ENCODE measurements at places on chromosomes 11 and 22. TPM values are rescaled to one million over a fixed set of nuclear protein-coding genes. Genes with fewer than 3 reads are reported as not detected.

GRCh38 chr22:40975366-40975765 lies 24.2 kb downstream of the RBX1 start:
- no peak overlapping the region for H3K27ac ChIP-seq
- H3K36me3 ChIP-seq: 0 out of 2 replicates have a peak, but pooled peaks cover 5% of the 10 kb centered on the region
- H3K4me3 ChIP-seq: no peak overlapping the region
- H3K4me1 ChIP-seq: no peaks in the 10 kb centered on the region
- no peaks in the 10 kb centered on the region for H3K27me3 ChIP-seq

DNA sequence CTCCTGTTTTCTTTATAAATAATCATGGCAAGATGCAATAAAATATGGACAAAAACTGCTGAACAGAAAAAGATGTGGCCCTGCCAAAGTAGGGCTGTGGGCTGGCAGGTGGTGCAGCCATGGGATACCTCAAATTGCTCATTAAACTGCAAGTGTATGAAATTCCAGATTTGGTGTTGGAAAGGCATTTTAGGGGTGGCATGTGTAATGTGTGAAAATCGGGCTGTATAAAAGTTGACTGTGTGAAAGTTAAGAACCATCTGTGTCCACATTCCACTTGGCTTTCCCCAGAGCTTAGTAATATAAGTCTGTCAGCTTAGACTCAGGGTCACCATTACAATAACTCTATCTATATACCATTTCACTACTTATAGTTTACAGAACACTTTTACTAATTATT lies 34.8 kb upstream of the FZD4 start:
- H3K27me3 ChIP-seq: no peaks in the 10 kb centered on the region
- DNase-seq: no peak
- no peak overlapping the region for H3K27ac ChIP-seq

- H3K27me3 ChIP-seq: peaks cover 8% of the 10 kb centered on the region
- H3K27ac ChIP-seq: no peak overlapping the region
- no peak for DNase-seq
- H3K4me1 ChIP-seq: 0 out of 2 replicates have a peak, but pooled peaks cover 10% of the 10 kb centered on the region
These were observed 1.7 kb upstream of the CD248 start for GRCh38 chr11:66318600-66318970.

- H3K36me3 ChIP-seq: no peaks in the 10 kb centered on the region
- no peak overlapping the region for H3K27ac ChIP-seq
- H3K27me3 ChIP-seq: no peaks in the 10 kb centered on the region
- no peak overlapping the region for H3K4me3 ChIP-seq
- DNase-seq: no peak
- H3K4me1 ChIP-seq: no peaks in the 10 kb centered on the region
These were observed 8.1 kb upstream of the SLC35E4 start for GRCh38 chr22:30627471-30627870.

- no peaks in the 10 kb centered on the region for H3K36me3 ChIP-seq
- no peaks in the 10 kb centered on the region for H3K27me3 ChIP-seq
- H3K4me1 ChIP-seq: no peaks in the 10 kb centered on the region
- H3K4me3 ChIP-seq: no peak overlapping the region
These were observed 22.2 kb downstream of the CASP5 start for GRCh38 chr11:105000797-105001196.

Gene OPCML
- total RNA-seq: not detected

Gene HOATZ
- not detected for total RNA-seq

Gene APOL5
- total RNA-seq: not detected
